ENCODE measurements at places on chromosomes 3 and 15.
A peak's percentile ranks its signal among the peaks of the same experiment; 100 is the strongest.

DNA sequence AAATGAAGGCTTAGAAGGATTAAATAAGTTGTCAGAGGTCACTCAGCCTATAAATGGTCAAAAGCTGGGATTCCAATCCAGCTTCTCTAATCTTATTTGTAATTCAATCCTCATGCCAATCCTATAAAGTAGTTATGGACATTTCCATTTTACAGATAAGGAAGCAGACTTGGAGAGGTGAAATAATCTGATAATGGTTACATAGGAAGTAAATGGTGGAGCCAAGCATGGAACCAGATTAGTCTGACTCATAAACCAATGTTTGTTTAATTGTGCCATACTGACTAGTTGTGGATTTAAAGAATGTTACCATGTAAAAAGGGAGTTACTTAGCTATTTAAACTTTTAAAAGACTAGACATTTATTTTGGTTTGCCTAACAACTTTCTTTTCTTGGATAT is 59.7 kb downstream of the KCNAB1 start:
- peak; percentile 26 for DNase-seq

DNA sequence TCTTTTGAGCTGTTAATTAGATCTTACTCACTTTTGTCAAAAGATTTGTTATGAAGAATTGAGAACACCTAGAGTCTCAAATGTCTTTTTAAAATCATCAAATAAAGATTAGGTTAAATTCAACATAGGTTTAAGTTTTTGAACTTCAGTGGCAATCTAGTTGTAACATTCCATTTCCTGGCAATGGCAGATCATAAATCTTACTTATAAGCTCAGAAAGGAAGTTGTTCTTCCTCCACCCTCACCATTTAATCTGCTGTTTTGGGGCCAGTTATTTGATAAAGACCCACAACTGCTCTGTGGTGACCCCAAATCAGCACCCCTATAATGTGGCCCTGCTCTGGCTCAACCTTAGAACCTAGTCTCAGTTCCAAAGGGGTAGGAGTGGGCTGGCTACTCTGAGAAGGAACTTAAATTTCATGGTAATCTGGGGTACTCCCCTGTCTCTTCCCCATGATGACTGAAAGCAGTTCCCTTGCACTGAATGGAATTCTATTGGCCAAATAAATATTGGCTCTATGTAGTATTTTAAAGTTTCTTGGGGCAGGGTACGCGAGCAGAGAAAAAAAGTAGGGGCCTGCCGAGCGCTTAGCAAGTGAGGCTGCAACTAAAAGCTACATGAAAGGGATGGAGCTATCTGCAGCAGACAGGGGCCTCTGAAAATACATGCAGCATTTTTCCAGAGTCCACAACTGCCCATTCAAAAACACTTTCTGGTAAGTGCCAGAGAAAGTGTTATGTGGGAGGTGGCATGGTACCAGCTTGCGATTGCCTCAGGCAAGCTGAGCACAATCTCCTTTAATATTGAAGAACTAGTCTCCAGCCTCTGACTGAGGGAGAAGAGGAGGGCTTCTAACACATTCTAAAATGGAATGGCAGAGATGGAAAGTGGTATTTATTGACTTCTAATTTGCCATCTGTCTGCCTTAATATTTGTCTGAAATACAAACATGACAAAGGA is 103.6 kb upstream of the RASGRP1 start:
- no peak for DNase-seq

- no peak for DNase-seq
These were observed 40.4 kb downstream of the GPD1L start for GRCh38 chr3:32146746-32147211.

DNA sequence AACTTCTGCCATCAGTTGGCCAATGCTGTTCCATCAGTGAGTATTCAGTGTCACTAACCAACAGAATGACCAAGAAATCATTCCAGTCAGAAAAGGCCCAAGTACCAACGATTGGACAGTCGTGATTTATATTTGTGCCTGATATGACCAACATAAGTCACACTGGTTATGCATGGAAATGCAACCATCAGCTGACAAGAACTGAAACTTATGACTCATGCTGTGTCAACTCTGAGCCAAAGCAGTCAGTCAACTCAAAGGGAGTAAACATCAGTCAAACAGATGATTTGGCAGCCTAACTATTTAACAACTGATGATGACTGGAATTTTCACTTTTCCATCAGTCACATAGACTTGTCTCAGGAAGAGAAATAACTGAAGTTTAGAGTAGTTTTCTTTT is 142.4 kb downstream of the ANXA2 start:
- no peak for DNase-seq

DNA sequence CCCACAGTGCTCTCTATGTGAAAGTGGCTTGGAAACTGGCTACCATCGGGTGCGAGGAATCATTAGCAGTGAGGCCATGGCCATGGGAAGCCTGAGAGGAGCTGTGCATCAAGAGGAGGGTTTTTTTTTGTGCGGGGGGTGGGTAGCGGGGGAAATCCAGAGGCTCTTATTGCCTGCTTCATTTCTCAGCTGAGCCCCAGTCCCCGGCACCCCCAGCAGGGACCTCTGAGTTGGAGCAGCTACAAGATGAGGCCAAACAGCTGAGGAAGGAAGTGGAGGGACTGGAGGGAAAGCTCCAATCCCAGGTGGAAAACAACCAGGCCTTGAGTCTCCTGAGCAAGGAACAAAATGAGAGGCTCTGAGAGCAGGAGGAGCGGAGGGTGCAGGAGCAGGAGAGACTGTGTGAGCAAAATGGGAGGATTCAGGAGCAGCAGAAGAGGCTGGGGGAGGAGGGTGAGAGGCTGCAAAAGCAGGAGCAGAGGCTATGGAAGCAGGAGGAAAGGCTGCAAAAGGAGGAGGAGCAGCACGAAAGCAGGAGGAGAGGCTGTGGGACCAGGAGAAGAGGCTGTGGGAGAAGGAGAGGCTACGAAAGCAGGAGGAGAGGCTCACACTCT is 76.7 kb downstream of the ADAMTS7 start:
- no peak for DNase-seq

DNA sequence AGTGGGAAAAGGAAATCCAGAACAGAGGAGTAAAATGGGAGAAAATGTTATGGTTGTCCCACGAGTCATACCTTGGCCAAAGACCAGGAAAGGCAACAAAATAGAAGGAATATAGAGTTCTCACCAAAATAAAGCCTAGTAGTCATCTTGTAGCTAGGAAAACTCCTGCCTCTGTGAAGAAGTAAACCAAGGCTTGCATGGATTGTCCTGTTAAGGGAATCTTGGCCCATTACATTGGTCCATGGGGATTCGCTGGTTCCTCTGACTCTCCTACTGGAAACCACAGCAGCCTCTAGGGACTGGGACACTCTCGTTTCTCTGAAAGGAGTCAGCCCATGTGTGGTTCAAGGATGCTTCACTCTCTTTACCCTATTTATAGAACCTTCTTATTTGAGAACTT is 62.9 kb upstream of the FNDC3B start:
- no peak for DNase-seq

DNA sequence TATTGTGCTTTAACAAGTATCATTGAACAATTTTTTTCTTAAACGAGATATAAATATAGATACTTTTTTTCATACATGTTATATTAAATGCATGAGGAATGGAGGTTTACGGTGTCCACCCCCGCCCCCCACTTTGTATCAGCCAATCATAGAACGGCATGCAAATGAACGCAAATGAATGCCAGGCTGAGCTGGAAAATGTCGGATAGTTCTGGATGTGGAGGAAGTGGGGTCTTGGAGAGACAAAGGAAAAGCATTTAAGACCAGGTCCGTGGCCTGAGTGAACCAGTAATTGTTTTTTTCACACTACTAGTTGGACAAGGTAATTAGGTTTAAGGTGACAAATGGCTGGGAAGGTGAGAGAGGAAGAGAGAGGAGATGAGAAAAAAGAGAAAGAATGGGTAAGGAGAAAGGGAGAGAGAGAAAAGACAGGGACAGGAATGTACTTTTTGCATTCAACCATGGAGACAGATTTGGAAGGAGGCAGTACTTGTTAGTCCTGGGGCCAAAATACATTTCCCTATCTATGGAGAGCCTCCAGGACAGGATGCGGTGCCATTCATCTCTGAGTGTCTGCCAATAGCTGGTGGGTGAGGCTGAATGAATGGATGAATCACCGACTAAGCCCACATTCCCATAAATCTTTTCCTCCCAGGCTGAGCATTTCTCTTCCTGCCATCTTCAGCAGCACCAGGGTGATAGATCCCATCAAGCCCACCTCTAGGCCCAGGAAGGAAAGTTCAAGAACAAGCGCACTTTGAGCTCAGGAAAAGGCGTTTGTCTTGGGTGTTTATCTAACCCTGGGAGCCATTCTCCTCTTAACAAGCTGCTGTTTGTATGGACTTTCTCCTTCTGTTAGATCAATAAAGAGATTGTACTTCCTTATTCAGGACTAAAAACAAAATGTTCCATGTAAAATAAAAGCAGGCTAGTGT is 1.4 kb upstream of the RAD18 start:
- no peak for DNase-seq

DNA sequence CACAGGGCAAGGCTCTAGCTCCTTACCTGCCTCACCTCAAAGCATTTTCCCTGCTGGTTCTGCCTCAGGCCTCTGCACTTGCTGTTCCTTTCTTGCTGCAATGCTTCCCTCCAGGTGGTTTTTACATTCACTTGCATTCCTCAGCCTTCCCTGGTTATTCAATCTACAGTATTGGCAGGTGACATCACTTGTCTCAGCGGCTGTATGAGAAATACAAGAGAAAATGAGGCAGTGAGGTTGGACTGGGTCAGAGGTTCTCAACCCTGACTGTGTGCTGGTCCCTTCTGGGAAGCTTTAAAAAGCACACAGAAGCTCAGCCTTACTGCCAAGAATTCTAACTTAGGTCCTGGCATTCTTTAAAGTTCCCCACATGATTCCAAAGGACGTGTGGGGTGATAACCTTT is 26.7 kb downstream of the SIAH2 start:
- DNase-seq: no peak
